NCI-H526 (cell line): ENCODE measurements at places on chromosomes 12 and 14.

DNA sequence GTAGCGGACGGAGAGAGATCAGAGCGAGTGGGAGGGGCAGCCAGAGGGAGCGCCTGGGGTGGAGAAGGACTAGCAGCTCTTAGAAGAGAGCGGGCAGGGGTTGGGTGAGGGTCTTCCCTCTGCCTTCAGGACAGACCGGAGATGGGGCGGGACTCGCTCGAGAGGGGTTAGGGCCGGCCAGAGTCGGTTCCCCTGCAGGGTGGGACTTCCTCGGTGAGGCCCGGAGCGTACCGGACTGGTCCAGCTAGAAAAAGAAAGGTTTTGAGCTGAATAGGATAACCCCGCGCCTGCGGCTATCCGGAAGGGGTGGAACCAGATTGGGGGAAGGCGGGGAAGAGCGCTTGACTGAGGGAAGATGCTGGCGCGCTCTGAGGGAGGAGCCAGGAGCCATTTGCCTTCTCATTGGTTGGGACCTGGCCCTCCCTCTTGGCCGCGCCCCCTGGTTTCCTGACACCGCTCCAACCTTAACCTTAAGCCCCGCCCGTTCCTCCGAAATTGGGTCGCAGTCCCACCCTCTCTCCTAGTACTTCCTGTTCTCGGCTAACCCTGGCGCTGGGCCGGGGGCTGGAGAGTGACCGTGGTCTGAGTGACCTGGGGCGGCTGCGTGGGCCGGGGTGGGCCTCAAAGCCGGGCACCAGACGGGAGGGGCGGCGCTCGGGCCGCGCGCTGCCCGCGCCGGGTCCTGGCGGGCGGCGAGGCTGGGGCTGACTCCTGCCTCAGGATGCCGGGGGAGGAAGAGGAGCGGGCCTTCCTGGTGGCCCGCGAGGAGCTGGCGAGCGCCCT lies at the start of gene RNF31:
Gene RNF31, plus strand, starts transcription at position 521 of the 783 bp plus-strand sequence. Its CDS starts 201 bp downstream, at position 722.
- peak; percentile 99 for DNase-seq

DNA sequence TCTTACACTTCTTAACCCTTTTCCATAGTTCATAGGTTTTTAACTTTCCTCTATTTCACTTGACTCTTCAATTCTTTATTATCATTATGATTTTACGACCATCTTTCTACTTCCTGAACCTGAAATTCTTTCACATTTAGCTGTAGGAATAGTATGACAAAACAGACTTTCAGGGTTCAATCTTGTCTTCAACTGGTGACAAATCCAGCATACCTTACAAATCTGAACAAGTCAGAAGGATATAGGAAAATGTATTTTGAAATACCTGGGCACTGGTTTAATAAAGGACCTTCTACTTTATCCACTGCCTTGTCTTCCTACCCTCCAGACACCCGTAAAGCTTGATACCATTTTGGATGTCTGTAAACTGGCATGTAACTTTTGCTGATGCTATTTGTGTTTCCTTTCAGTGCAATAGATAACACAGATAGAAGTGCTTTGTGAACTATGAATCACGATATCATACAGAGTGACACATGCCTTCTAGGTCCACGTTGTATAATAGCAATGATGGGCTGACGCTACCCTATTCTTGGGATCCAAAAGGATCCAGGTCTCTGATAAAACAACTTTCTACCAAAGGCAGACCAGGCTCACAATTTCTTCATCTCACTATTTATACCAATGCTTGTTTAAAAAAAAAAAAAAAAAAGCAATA lies 77.4 kb upstream of the SAV1 start:
- no peak for DNase-seq

DNA sequence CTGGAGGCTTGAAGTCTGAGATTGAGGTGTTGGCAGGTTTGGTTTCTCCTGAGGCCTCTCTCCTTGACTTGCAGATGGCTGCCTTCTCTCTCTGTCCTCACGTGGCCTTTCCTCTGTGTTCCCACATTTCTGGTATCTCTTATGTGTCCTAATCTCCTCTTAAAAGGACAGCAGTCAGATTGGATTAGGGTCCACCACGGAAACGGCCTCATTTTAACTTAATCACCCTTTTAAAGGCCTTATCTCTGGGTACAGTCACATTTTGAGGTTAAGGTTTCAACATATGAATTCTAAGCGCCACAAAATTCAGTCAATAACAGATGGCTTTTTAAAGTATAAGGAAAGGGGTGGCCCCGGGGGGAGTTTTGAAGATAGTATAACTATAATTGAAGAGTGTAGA lies 33.5 kb downstream of the UNC79 start:
- no peak for DNase-seq

DNA sequence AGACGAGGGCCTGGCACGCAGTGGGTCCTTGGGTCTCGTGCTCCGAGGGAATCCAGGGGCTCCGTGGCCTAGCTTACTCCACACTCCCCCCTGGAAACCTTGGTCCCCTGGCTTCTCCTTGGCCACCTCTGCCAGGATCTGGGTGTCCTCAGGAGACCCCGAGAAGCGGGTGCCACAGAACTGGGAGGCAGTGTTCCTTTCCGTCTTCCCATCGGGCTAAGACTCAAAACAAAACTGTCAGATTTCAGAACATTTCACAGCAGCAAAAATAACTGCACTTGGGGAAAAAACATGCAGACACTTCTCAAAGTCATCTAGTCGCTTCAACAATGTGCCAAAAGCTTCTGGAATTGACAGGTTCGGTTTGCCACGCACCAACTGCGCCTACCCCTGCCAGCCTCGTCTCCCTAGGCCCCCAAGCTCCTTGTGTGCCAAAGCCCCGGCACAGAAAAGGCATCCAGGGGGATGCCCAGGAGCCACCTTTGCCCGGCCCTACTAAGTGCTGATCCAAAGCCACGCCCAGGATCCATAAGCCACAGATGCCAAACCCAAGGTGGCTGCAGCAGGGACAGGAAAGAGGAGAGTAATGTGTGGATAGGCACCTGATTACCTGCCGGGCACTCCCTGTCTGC lies 58.4 kb upstream of the DIO3 start:
- DNase-seq, result no peak

DNA sequence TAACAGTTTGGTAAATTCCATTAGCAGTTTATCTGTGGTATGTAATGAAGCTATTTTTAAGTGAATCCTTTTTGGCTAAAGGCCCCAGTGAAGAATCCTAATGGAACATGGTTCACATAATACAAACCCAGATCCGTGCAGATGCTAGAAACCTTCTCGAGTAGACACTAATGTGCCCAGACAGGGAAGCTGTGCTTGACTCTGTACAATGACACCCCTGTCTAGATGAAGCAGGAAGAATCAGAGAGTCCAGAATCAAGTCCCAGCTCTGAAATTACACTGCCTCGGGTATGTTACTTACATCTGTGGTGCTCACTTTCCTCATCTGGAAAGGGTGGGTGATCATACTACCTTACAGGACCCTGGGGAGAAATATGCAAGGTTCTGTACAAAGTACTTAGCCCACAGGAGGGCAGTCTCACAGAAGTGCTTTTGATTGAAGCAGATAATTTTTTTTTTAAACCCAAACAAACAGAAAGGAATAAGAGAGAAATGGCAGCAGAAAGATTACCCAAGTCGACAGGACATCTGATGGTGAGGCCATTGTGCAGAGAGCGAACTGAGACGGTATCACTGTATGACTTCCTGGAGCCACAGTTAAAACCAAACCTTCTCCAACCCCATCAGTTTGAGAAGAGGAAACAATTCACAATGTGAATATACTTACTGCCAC lies 8.5 kb downstream of the CRACR2A start:
- no peak for DNase-seq

- no peak for DNase-seq
These were observed 249.4 kb downstream of the ZFP36L1 start for GRCh38 chr14:68543516-68543915.

GRCh38 chr14:50312734-50313054 lies 570 bp downstream of the DMAC2L start:
- peak; percentile 76 for DNase-seq

DNA sequence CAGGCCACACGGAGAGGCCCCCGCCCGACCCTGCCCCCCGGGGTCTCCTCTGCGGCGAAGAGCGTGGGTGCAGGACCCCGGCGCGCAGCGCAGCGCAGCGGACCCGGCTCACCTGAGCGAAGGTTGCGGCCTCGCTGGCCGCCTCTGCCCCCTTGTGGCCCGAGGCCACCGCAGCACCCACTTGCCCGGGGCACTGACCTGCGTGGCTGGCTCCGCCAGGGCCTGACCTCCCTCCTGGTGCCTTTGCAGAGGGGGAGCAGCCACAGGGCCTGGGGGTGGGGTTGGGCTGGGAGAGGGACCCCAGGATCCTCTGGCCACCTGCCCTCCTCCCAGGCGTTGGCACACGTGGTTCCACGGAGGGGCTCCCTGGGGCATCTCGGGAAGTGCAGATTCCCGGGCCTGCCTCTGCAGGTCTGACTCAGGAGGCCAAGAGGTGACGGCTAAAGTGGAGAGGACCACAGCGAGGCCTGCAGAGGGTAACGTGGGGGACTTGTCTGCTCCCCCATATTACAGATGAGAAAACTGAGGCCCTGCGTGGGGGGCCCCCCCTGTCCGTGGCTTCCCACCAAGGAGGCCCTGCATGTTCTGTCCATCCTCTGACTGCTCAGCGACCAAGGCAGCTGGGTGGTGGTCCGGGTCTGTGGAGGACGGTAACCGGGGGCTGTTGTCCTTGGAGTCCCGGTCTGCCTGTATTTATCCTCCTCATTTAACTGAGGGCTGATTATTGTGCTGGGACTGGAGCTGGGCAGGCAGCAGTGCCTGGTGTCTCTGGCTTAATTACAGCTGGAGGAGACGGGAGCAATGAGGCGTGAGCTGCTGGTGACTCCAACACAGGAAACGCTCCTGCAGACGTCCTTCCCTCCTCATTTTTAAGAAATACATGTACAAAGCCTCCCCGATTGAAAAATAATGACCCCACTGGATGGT lies 67.9 kb upstream of the BEGAIN start:
- peak; percentile 39 for DNase-seq

DNA sequence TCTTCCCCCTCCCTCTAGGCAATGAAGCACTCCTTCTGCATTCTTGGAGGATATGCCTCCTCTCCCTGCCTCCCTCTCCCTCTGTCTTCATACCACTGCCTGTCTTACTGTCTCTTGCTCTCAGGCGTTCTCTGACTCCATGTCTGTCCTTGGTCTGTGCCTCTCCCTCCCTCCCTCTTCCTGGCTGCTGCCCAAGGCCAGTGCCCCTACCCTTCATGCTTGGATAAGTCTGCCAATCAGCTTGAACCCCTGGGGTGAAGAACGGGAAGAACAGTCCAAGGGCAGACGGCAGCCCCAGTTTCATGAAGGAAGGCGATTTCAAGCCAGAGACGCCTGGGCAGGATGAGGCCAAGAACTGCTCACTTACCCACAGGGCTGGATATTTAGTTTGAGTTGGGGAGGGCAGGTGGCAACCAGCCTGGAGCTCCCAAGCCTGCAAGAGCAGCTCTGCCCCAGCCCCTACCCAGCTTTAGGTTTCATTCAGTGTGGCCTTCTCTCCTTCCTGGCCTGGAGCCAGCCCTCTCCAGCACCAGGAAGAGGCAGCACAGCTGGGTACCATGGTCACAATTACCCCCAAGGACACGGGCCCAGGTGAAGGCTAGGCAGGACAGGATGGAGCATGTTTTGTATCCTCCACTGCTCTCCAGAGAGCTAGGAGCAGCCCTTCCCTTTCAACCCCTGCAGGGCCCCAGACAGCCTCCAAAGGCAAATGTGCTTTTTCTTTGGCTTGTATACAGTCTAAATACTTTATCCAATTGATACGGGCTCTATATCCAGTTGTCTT lies 35.8 kb upstream of the LTBP2 start:
- no peak for DNase-seq

DNA sequence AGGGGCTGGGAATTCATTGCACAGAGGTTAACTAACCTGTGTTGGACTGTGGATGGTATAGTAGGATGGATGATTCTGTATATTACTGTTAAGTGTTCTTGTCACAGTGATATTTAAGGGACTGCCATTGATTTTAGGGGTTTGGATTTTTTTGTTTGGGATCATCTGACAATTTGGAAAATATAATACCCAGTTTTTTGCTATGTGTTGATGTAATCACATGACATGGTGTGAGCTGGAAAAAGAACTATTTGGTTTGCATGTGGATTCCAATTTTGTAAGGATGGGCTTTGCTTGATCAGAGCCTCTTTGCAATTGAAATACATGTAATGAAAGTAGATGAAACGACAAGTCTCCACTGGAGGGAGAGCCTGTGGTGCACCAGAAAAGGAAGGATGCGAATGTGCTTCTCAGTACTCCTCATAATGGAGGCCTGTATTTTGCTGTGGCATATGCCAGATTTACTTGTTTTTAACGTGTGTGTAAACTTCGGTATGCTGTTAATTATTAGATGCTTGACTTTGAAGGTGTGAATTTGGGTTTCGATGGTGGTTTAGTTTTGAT lies 2.7 kb downstream of the DYRK2 start:
- DNase-seq, result peak; percentile 48

DNA sequence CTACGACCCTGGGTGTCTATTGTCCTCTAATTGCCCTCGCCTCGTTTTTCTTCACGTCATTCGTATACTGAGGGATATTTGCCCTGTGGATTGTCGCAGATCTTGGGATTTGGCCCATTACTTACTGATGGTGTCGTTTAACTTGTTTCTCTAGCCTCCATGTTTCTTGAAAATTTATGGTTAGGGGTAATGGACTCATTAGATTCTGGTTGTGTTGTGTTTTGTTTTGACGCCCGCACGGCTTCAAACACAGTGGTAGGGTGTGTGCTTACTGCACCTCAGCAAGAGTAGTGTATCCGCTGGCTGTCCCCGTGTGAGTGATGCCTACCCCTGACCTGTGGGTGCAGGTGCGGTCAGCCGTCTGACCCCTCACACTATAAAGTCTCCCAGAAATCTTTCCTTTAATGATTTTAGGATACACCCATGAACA lies 874 bp upstream of the RNU6-8 start:
- DNase-seq, result peak; percentile 49

DNA sequence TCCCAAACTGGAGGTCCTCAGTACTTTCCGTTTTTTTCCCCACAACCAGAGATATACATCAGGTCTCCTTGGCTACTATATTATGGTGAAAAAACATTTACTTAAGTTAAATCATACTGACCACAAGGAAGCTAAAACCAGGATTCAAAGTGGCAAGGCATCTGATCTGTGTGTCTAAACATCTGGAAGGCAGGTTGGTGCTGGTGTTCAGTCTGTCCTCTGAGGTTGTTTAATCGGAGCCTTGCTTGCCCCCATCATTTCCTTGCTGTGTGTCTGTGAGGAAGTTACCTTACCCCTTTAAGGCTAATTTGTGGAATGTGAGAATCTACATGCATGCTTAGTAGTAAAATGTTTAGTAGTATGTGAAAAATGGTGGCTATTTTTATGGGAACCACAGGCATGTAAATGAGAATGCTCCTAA lies 75.6 kb downstream of the GALNT4 start:
- DNase-seq, result no peak

DNA sequence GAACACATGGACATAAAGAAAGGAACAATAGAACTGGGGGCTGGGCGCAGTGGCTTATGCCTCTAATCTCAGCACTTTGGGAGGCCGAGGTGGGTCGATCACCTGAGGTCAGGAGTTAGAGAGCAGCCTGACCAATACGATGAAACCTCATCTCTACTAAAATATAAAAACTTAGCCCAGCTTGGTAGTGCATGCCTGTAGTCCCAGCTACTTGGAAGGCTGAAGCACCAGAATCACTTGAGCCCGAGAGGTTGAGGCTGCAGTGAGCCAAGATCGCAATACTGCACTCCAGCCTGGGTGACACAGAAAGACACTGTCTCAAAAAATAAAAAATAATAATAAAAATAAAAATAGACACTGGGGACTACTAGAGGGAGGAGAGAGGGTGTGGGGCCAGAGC lies 154.5 kb downstream of the SEC23A start:
- no peak for DNase-seq

GRCh38 chr12:31588976-31589375 lies 2.0 kb downstream of the DENND5B start:
- no peak for DNase-seq

- DNase-seq, result no peak
These were observed 345.3 kb downstream of the RPL10L start for GRCh38 chr14:46306267-46306666.
